Heart right ventricle (tissue), 16 donors: ENCODE measurements at places on chromosomes 7 and 10. TPM values are rescaled to one million over a fixed set of nuclear protein-coding genes. Genes with fewer than 3 reads are reported as not detected.

TMEM229A gene
- 0.17 TPM for total RNA-seq

DNA sequence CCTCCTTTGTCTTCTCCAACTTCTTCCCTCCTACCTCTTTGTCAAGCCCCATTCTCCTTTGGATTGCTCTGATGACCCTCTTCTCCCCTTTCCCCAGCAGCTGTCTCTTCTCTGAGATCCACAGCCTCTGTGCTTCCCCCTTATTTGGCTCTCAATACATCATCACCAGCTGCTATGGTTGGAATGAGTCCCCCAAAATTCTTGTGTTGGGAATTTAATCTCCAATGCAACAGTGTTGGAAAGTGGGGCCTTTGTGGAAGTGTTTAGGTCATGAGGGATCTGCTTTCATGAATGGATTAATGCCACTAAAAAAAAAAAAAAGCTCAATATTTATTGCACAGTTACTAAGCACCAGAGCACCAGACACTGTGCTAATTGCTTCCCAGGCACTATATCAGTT is 39.2 kb upstream of the FRMD4A start:
- no peak for DNase-seq

- DNase-seq: no peak
Measured at GRCh38 chr10:64444564-64444963, 923.4 kb downstream of the REEP3 start.

ARPC1B gene
- total RNA-seq: 51.6 TPM
